ENCODE measurements at places on chromosomes 5 and 9.

- DNase-seq = no peak
Measured at GRCh38 chr9:135680056-135680455, 16.9 kb downstream of the LCN9 start.

GRCh38 chr9:137666955-137667670, 48.3 kb downstream of the EHMT1 start:
- DNase-seq = no peak

DNA sequence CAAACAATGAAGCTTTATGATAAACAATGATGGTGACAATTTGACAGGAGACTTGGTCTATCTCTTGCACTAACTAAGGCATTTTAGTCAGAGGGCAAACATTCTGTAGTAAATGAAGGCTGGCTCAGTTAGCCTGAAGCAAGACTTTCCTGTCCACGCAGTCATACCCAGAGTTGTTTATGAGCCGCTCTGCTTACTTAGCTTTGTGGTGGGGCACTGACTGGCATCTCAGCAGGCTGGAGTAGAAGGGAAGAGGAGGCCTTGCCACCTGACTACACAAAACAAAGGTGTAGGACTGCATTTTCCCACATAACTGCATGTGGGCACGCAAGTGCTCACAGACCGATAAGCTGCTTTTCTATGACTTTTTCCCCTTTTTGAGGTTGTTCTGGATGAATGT, 133.7 kb upstream of the EPB41L4A start:
- no peak for DNase-seq

DNA sequence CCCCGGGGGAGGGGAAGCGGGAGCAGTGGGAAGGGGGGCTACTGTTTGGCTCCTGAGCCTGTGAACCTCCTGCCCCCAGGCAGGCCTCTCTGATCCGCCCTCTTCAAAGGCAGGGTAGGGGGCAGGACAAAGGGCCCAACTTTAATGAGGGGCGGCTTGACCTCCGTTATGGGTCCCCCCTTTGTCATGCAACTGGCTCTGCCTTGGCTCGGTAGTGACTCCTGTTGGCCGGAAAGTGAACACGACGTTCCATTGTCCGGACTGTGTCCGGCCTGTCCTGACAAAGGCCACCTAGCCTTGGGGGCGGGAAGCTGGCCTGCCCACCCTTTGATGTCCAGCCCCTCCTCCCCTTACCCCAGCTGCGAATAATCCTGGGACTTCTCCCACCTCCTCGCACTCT, 1.3 kb downstream of the CDX1 start:
- DNase-seq = no peak

GRCh38 chr5:178057839-178058238, 55.5 kb upstream of the N4BP3 start:
- DNase-seq = no peak

DNA sequence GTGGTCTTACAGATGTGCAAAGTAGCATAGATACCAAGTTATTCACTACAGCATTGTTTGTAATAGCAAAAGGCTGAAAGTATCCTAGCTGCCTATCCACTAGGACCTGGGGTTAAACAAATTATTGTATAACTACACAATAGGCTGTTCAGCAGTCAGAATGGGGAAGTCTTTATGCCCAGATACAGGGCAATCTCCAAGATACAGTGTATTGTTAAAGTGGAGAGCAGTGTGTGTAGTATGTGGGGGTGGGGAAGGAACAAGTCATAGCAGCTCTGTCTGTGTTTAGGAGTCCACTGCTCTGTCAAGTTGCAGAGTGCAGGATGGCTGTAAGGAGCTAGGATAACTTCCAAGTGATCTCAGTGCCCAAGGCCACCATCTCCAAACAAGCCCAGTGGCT, 5.5 kb downstream of the PCYOX1L start:
- DNase-seq = no peak

DNA sequence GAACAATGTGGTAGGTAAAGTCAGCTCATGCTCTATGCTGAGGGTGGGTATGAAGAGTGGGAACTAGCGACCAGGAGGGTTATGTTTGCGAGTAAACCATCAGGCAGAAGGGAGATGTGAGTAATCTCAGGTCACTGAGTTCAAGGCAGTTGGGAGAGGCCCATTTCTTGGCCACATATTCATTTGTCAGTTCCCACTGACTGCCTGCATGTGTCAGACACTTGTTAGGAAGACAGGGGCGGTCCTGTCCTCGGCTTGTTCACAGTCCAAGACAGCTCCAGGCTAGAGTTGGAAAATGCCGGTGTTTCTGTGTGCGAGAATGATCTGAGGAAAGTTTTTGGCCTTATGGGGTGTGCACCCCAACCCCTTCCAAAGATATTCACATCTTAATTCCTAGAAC, 48.6 kb upstream of the GDNF start:
- no peak for DNase-seq

DNA sequence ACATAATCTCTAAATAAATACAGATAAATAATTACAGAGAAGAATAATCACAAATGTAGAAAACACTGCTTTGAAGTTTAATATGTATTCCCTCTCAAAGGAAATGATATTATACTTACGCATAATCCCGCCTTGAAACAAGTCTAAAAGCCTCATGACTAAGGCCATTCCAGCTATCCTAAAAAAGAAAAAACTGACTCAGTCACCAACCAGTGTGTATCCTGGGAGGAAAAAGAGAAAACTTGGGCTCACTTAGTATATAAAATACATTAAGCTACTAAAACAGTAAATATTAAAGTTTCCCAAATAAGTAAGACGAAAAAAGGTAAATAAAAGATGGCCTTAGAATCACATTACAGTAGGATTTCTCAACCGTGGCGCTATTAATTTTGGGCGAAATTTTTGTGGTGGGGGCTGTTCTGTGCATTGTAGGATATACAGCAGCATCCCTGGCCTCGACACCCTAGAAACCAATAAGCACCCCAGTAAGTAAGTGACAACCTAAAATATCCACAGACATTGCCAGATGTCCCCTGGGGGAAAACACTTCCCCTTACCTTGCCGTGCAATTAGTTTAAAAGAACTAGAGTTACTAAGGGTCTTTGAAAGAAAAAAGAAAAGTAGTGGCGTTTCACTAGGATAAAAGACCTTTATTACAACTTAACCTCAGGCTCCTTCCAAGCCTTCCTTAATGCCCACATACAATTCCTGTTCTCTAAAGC, 1.1 kb downstream of the HSPA9 start:
- DNase-seq = peak; percentile 46

DNA sequence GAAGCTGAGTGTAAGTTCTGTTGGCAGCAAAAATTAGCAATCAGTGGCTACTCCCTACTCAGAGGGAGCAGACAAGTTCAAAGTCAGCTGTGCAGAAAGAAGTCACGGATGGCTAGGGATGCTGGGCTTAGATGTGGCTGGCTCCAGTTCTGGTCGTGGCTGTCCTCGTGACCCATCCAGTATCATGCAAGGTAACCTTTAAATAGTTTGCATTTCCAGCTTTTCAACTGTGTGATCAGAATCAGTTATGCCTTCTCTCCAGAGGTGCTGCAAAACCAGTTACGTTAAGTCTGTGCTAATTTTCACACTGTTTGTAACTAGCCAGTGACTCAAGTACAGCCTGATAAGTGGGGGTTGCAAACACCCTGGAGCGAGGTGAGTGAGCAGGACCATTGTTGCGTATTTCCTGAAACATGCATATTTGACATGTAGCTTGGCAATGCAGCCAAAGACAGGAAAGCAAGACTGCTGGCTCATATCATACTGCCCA, 302.4 kb downstream of the ATPSCKMT start:
- no peak for DNase-seq

- DNase-seq = no peak
Measured at GRCh38 chr5:72070529-72070928, 36.7 kb upstream of the MAP1B start.

DNA sequence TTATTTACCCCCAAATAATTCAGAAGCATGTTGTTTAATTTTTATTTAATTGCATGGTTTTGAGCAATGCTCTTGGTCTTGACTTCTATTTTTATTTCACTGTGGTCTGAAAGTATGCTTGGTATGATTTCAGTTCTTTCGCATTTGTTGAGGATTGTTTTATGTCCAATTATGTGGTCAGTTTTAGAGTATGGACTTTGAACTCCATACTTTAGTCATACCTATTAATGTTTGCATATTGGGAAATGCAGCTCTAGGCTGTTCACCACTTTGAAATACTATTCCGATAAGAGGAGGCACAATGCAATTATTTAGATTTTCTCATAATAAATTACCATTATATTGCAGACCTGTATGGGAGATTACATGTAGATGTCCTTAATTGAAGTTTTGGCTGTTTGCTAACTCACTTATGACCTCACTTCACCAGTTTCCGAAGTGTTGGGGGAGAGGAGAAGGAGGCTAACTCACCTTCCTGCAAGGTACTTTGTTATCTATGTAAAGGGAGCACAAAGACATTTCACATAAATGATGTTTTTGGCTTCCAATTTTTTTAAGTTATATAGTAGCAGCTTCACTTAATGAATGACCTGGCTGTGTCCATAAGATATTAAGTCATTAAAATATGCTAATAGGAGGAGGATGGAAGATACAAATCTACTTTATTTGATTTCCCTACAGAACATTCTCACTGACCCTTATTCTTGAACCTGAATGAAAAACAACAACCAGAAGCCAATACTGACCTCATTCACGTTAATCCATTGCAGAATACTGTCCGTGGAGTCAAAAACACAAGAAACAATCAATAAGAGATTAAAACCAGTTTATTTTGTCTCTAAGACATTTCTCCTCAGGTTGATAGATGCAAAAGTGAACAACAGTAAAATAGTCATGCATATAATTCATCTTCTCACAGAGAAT, 970.3 kb upstream of the ARRDC3 start:
- DNase-seq = peak; percentile 17

DNA sequence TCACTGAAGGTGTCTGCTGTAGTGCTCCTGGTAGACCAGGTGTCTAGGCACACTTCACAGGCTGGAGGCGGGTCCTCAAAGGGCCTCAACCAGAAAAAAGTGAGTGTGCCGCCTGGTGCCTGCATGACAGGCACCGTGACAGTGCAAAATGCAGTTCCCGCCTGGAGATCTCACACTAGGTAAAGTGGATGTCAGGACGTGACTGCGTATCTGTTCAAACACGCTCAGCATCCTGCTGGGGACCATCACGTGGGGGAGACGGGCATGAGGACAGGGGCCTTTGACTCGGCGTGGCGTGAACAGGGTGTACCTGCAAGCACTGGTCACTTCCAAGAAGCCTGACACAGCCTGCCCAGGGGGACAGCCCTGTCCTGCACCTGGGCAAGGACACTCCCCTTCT, 32.3 kb upstream of the NTNG2 start:
- DNase-seq = no peak

GRCh38 chr5:94698197-94698596, 79.7 kb downstream of the SLF1 start:
- DNase-seq = no peak

DNA sequence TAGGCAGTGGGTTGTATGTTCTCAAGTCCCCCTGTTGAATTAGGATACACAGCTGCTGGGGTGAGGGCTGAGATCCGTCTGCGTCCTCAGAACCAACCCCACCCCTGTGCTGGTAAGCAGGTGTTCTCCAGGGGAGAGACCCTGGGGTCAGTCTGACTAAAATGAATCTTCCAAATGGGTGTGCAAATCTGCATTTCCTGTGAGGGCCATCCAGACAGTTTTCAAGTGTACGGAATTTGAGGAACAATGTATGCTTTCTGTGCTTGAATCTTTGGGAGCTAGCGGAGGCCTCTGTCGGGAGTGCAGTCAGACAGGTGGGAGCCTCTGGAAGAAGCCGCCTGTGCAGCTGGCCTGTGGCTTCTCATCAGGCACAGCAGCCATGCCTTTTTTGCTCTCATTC, 122.9 kb downstream of the MACROH2A1 start:
- no peak for DNase-seq

- DNase-seq = peak; percentile 31
Measured at GRCh38 chr9:77194423-77194822, 17.1 kb downstream of the VPS13A start.

DNA sequence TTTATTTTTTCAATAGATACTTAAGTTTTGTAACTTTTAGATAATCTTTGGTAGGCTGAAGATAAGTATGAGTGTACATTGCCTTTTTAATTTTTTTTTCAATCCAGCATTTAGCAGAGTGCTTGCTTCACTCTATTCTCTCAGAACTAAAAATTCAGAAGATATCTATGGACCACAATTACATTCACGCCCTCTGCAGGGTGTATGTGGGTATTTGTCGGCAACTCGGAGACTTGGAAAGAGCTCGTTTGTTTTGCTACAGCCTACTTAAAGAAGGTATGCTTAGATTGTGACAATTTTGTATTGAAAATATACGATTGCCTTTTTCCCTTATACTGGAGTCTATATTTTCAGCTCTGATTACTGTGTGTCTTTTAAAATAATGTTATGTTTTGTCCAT, 43.8 kb downstream of the ICE1 start:
- DNase-seq = no peak

DNA sequence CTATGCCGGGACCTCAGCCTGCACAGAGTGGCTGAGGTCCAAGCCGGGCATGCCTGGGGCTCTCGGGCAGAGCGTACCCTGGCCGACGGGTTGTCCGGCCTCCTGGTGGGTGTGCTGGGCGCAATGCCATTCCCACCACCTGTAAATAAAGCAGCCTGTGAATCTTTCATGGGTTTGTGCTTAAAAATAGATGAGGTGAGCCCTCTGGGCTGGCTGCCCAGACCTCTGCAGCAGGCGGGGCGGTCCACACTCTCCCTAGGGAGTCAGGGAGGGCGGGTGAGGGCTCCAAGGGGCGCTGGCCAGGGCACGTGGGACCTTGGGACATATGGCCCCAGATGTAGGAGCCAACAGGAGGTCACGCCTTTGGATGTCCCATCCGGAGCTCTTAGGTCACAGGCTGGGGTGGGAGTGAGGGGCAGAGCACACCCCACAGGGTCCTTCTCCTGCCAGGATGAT, 3.6 kb upstream of the AGPAT2 start:
- DNase-seq = no peak

DNA sequence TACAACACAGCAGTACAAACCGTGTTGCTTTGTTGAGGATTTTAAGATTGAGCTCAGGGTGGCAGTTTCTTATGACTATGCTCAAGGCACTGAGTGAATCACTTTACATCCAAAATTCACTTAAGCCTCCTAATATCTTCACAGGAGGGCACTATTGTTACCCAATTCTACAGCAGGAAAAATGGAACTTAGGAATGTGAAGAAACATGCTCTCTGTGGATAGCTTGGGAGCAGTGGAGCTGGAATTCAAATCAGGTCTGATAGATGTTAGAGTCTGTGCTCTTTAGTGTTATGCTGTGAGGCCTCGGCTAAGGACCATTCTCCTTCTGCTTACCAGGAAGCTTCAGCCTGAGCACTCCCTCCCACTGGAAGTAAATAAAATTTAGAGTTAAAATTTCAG, 18.7 kb upstream of the HMHB1 start:
- peak; percentile 9 for DNase-seq

- DNase-seq = no peak
Measured at GRCh38 chr9:74804018-74804385, 83.7 kb downstream of the TRPM6 start.

DNA sequence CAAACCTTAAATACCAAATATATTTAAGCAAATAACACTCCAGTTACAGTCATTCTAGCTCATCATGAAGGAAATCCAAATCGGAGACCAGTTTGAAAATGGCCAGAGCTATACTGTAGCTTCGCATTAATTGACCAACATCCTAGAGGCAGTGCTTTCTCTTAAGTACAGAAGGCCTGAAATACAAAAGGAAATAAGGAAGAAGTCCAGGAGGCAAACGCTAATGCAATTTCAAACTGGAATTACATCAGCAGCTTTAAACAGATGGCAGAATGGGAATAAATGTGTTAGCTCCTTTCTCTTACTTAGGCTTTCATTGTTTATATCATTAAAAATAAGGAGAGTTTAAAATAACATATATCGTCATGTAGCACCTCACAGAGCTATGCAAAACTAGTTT, 197.0 kb downstream of the SEC61B start:
- DNase-seq = peak; percentile 32

Measured in fibroblast of skin of back (primary cell).